ENCODE measurements at places on chromosomes 1 and 21.

GRCh38 chr1:93483200-93483599, 35.3 kb downstream of the FNBP1L start:
- no peak for DNase-seq

DNA sequence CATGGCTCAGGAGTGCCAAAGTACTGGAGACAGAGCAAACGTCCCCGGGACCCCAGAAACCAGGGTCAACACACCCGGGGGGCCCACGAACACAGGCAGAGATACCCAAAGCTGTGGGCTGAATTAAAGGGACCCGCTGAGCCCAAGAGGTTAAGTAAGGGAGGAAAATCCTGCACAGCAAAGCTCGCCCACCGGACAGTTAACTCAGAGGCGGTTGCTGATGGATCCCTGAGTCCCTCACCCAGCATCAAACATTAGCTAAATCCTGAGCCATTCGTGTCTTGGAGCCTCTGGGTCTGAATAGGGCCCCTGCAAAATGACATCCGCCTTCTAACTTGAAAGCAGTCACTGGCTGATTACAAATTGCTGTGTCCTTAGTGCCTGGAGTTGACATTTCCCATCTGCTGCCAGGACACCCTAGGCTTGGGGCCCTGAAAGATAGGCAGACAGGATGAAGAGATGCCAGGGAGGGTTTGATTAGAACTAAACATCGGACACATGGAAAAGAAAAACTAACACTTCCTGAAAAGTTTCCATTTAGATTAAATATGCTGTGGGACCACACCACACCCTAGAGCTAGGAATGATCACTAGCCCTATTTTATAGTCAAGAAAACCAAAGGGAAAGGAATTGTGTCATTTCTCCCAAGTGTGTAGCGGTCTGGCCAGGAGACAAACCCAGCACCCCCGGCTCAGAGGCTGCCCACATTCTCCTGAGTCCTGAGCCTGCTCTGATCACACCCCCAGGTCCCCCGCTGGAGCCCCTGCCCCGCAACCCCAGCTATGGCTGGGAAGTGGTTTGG, 239.3 kb downstream of the NPHP4 start:
- DNase-seq = no peak

- no peak for DNase-seq
Measured at GRCh38 chr21:33374080-33374449, 29.1 kb upstream of the IFNGR2 start.

DNA sequence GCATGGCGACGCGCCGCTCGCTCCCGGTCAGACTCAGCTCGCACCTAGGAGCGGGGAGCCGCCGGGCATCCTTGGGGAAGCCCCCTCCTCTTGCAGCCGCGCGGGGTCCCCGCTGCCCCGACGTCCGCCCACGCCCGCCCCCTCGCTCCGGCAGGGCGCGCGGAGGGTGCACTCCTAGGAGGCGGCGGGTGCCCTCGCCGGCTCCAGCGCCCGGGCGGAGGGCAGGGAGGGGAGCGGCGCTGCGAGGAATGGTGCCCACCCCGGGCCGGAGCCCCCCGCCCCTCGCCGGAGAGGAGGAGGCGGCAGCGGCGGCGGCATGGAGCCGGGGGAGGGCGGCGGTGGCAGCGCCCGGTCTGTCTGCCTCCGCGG, 488 bp downstream of the FAM78B start:
- no peak for DNase-seq

GRCh38 chr1:68503085-68503484, 6.2 kb upstream of the DEPDC1 start:
- DNase-seq = no peak

DNA sequence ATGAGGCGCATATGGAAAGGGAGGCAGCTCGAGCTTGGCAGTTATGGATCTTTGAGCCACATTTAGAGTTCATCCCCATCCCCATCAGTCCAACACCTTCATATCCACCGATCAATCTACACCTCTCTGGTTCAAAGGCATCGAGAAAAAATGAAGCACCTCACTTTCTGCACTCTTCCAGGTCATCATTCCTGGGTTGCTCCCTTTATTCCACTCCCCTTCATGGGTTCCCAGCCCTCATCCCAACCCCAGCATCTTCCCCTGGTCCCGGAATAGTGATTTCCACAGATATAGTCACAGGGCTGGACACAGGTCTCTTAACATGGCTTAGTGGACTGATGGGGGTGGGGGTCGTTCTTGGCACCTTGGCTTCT, 354 bp downstream of the HAPLN2 start:
- DNase-seq = no peak

DNA sequence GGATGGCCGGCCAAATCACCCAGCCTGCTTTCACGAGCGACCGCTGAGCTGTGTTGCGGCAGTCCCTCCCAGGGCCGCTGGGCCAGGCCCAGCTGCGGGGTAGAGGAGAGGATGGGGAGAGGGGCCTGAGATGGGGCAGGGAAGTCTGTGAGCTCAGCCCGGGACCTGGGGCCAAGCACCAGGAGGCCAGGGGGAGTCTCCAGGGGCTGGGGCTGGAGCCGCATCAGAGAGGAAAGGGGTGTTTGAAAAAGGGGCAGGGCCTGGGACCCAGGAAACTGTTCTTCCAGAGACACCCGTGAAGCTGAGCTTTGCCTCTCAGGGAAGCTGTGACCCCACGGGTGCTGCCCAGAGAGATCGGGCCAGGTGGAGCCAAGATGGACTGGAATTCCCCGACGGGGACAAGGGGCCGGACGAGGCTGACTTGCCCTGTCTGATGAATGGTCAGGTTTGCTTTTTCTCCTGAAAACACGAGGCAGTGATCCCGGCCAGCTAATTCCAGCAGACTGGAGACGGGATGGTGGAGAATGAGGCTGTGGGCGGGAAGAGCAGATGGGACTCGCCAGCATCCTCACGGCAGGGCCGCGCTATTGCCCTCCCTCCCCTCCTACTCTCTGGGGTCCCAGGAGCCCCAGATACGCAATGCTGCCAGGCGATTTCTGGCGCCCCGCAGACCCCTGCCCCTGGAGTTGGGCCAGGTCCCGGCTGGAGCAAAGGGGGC, 40.3 kb upstream of the COL18A1 start:
- no peak for DNase-seq

All from T-helper 9 cell (primary cell).